ENCODE measurements at places on chromosomes 7 and 10. TPM values are rescaled to one million over a fixed set of nuclear protein-coding genes. Genes with fewer than 3 reads are reported as not detected.

GRCh38 chr10:123624086-123624485 is 42.1 kb upstream of the GPR26 start:
- DNase-seq: no peak

UCN3 gene
- polyA plus RNA-seq: not detected

DYNC1I1 gene
- polyA plus RNA-seq: 0.11 TPM

CPA2 gene
- not detected for polyA plus RNA-seq

- DNase-seq: no peak
These were observed 38.8 kb downstream of the PRKAG2 start for GRCh38 chr7:151838072-151838471.

DNA sequence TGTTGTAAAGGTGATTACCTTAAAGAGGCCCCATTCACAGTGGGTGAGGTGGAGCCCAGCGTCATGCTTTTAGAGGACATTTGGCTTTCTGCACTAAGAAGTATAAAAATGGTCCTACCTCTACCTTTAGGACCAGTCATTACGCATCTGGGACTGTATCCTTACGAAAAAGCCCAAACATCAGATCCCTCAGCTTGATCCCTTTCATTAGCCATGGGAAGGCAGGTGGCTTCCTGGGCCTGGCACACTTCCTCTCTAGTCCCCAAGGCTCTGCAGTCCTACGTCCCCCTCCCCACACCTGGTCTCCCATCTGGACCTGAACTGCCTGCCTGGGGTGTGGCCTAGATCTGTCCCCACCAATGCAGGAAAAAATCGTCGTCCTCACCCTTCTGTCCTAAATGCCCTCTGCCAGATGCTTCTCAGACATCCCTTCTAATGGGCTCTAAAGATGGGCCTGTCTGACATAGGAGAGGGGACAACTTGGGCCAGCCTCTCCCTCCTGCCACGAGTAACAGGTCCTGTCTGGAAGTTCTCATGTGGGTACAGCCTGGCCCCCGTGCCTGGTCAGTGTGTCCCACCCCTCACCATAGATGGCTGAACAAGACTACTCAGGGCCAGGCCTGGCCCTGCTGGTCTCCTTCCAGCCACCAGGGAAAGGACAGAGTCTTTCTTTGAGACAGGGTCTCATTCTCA is 11.8 kb upstream of the SLC18A3 start:
- DNase-seq: no peak

ZNF716 gene
- polyA plus RNA-seq: not detected

- DNase-seq: no peak
These were observed 2.2 kb upstream of the CPA4 start for GRCh38 chr7:130290745-130291144.

GRCh38 chr7:23964715-23965114 is 254.7 kb downstream of the STK31 start:
- no peak for DNase-seq

DNA sequence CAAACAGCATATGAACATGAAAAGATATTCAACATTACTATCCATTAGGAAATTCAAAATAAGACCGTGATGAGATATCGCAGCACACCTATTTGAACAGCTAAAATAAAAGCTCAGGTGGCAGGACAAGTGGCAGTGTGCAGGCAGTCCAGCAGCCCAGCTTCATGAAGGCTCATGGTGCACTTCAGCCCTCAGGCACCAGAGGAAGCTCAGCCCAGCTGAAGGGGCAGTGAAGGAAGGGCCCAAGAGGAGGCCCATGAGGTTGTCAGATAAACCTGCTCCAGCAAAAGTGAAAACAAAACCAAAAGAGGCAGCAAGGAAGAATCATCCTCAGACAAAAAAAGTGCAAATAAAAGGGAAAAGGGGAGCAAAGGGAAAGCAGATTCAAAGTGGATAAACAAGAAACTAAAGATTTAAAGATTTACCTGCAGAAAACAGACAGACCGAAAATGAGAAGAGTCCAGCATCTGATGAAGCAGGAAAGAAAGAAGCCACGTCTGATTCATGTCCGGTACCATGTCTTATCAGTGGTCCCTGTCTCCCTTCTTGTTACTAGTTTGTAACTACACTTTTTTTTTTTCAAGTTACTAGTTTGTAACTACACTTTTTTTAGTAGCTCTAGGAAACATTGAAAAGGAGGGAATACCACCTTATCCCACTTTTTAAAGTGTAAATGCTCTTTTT is 15.0 kb upstream of the FAM24B start:
- no peak for DNase-seq

DNA sequence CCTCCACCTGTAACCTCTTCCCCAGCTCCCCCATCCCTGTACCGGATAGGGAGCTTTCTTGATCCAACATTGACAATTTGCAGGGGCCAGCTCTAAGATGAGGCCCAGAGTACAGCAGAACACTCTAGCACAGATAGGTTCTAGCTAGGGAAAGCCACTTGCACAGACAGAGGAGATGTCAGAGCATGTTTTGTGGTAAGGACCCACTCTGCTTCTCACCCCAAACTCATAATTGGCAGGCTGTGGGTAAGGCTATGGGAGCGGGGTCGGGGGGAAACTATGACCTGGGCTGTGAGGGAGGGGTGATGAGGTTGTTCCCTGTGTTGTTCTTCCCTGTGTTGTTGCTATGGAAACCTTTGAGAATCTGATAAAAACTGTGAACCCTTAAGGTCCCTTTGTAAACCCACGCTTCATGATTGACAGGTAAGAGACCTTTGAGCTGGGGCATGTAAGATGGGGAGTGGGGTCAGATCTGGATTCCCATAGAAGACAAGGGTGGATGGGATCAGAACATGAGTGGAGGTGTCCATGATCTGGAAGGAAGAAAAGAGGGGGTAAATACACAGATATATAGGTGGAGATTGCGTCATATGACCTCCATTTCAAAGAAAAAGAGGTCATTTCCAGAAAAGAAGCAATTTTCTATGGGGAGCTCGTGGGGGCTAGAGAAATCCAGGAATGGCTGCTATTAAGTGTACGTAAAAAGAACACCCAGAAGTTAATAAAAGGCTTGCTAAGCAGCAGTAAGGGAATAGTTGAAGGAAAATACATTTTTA is 4.0 kb downstream of the CALD1 start:
- DNase-seq: no peak

TRA2A gene
- 29.3 TPM for polyA plus RNA-seq

DNA sequence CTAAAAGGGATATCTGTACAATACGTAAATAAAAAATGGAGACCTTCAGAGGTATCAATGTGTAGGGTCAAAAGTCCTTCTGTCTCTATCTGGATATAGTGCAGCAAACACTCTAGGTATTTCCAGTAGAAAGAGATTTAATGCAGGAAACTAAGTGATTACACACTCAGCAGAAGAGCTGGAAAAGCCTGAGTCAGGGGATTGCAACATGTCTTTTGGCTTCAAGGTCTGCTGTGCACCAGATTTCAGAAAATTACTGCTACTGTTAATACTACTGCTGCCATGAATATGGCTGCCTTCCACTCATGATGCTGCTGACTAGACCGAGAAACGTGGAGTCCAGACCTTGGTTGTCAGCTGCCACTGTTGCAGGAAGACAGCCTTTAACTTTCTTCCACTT is 94.9 kb upstream of the DLX6 start:
- no peak for DNase-seq

- DNase-seq: no peak
These were observed 673.3 kb upstream of the LRRN3 start for GRCh38 chr7:110417611-110418010.

- DNase-seq: no peak
These were observed at the start of gene LRMDA for GRCh38 chr10:75431180-75432111. TSS of gene LRMDA (plus strand) at chr10:75431624.

Data from BJ (cell line).